GM12878 (cell line): ENCODE measurements at places on chromosomes 13 and 19. TPM values are rescaled to one million over a fixed set of nuclear protein-coding genes. Genes with fewer than 3 reads are reported as not detected.

The ZNF229 gene
- 0.05 and 0.15 TPM in 2 replicates for total RNA-seq

The NDUFA11 gene
- total RNA-seq, result 306 and 309 TPM in 2 replicates

The SLC27A5 gene
- total RNA-seq, result 31.2 and 31.5 TPM in 2 replicates

The LRP3 gene
- total RNA-seq, result 2.8 and 3.2 TPM in 2 replicates

GRCh38 chr13:40558656-40559055 lies 107.8 kb downstream of the FOXO1 start:
- no peak overlapping the region for H3K27ac ChIP-seq
- DNase-seq, result no peak
- no peaks in the 10 kb centered on the region for H3K27me3 ChIP-seq
- H3K4me1 ChIP-seq, result peaks cover 5% of the 10 kb centered on the region; the same call in 1 of the 2 replicates
- peaks cover 5% of the 10 kb centered on the region for H3K36me3 ChIP-seq

GRCh38 chr19:58355908-58356765 lies 2.8 kb upstream of the A1BG start:
- no peaks in the 10 kb centered on the region; the same call in none of the 2 replicates for H3K4me1 ChIP-seq
- H3K27me3 ChIP-seq, result no peaks in the 10 kb centered on the region
- no peak overlapping the region for H3K27ac ChIP-seq
- no peak overlapping the region for H3K4me3 ChIP-seq
- no peak for DNase-seq
- H3K36me3 ChIP-seq, result no peaks in the 10 kb centered on the region

- H3K4me3 ChIP-seq, result no peak overlapping the region
- no peak for DNase-seq
- H3K27me3 ChIP-seq, result peaks cover 16% of the 10 kb centered on the region; the same call in 1 of the 2 replicates
- H3K4me1 ChIP-seq, result no peaks in the 10 kb centered on the region
These were observed 1.5 kb upstream of the CGB7 start for GRCh38 chr19:49059053-49059452.

DNA sequence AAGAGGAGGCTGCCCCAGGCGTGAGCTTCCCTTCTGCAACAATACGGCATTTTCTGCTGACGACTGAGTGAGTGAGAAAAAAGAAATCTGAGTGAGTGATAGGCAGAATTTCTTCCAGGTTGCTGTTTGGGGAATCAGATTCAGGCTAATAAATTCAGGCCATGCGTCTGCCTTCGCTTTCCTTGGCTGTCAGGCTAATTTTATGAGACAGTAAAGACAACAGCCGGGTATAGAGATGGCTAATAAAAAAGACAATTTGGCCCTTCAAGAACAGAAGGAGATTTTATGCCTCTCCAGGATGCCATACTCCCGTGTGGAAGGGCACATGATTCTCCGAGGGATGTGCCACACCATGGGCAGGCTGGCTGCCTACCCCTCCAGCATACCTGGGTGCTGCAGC lies 145.9 kb upstream of the UBL3 start:
- H3K4me3 ChIP-seq, result no peak overlapping the region
- no peaks in the 10 kb centered on the region for H3K27me3 ChIP-seq
- DNase-seq, result no peak
- no peaks in the 10 kb centered on the region for H3K4me1 ChIP-seq
- no peaks in the 10 kb centered on the region for H3K36me3 ChIP-seq

GRCh38 chr19:12872941-12873890 lies 8.0 kb downstream of the DNASE2 start:
- H3K27ac ChIP-seq, result no peak overlapping the region
- H3K27me3 ChIP-seq, result no peaks in the 10 kb centered on the region
- no peak overlapping the region for H3K4me3 ChIP-seq

- no peaks in the 10 kb centered on the region for H3K27me3 ChIP-seq
- no peak overlapping the region for H3K27ac ChIP-seq
- DNase-seq, result no peak
- no peak overlapping the region for H3K4me3 ChIP-seq
These were observed 68.4 kb upstream of the LRCH1 start for GRCh38 chr13:46484561-46484960.

- H3K27me3 ChIP-seq, result no peaks in the 10 kb centered on the region
- no peaks in the 10 kb centered on the region for H3K36me3 ChIP-seq
- no peaks in the 10 kb centered on the region for H3K4me1 ChIP-seq
- DNase-seq, result no peak
These were observed 539.5 kb upstream of the SLC10A2 start for GRCh38 chr13:103605546-103606326.

GRCh38 chr19:44957526-44957925 lies 2.3 kb downstream of the CLPTM1 start:
- peaks cover 19% of the 10 kb centered on the region for H3K4me1 ChIP-seq
- H3K27me3 ChIP-seq, result no peaks in the 10 kb centered on the region
- peaks cover 7% of the 10 kb centered on the region for H3K36me3 ChIP-seq
- DNase-seq, result no peak
- peak overlapping the region; percentile 7; the same call in 1 of the 2 replicates for H3K27ac ChIP-seq

GRCh38 chr13:67505376-67505775 lies 275.2 kb upstream of the PCDH9 start:
- no peak for DNase-seq
- no peak overlapping the region for H3K4me3 ChIP-seq
- H3K27me3 ChIP-seq, result no peaks in the 10 kb centered on the region

- peaks cover 3% of the 10 kb centered on the region; the same call in 1 of the 2 replicates for H3K36me3 ChIP-seq
- no peak overlapping the region for H3K4me3 ChIP-seq
- DNase-seq, result no peak
- no peaks in the 10 kb centered on the region for H3K27me3 ChIP-seq
These were observed 29.2 kb upstream of the MPHOSPH8 start for GRCh38 chr13:19604306-19604705.

DNA sequence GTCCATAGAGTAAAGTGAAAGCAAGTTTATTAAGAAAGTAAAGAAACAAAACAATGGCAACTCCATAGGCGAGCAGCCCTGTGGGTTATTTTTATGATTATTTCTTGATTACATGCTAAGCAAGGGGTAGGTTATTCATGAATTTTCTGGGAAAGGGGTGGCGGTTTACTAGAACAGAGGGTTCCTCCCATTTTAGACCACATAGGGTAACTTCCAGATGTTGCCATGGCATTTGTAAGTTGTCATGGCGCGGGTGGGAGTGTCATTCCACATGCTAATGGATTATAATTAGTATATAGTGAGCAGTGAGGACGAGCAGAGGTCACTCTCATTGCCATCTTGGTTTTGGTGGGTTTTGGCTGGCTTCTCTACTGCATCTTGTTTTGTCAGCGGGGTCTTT lies 8.4 kb upstream of the DCUN1D2 start:
- H3K4me3 ChIP-seq, result no peak overlapping the region
- no peak for DNase-seq
- peaks cover 10% of the 10 kb centered on the region for H3K36me3 ChIP-seq
- H3K27ac ChIP-seq, result no peak overlapping the region
- H3K27me3 ChIP-seq, result no peaks in the 10 kb centered on the region
